ENCODE measurements at places on chromosomes 5 and 9. TPM values are rescaled to one million over a fixed set of nuclear protein-coding genes. Genes with fewer than 3 reads are reported as not detected.

Gene ORM2
- 3.1 TPM for total RNA-seq

Gene CCDC180
- 11.3 TPM for total RNA-seq

Gene DMRT3
- total RNA-seq: 0.24 TPM

Gene S100Z
- 1.2 TPM for total RNA-seq

Gene FGFR4
- 59.7 TPM for total RNA-seq

Gene PCDHGB1
- total RNA-seq: 1.8 TPM

Gene DBH
- not detected for total RNA-seq

Gene LIX1
- total RNA-seq: not detected

Gene GPX3
- total RNA-seq: 855 TPM

GRCh38 chr5:116469631-116470030, 105.0 kb downstream of the SEMA6A start:
- no peak for DNase-seq

DNA sequence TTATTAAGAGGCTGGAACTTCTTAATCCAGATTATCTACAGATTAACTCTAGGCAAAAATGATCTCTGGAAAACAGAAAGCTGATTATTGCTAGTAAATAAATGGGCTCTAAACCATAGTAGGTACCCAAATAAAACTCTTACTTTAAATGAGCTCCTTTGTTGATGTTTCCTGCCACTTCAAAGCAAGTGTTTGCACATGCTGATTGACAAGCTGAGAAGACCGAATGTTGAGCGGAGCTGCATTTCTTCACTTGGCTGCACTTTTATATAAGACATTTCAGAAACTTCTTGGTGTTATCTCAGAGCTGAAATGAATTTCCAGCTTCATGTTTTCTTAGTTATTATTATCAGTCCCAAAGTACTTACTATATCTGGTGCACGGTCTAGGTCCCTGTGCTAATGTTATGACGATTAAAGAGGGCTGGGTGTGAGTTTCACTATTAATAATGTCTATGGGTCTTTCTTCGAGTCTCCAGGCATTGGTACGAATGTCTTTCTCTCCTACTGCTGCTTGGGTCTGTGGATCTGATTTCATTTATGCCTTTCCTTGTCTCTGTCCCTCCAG, 58.6 kb upstream of the CTXN3 start:
- no peak for DNase-seq

GRCh38 chr9:95030920-95031642, 286.4 kb downstream of the FANCC start:
- no peak for DNase-seq

GRCh38 chr5:59037941-59038797, 455.3 kb downstream of the RAB3C start:
- DNase-seq: no peak

- no peak for DNase-seq
These were observed 287.4 kb downstream of the ARHGAP26 start for GRCh38 chr5:143057580-143057999.

DNA sequence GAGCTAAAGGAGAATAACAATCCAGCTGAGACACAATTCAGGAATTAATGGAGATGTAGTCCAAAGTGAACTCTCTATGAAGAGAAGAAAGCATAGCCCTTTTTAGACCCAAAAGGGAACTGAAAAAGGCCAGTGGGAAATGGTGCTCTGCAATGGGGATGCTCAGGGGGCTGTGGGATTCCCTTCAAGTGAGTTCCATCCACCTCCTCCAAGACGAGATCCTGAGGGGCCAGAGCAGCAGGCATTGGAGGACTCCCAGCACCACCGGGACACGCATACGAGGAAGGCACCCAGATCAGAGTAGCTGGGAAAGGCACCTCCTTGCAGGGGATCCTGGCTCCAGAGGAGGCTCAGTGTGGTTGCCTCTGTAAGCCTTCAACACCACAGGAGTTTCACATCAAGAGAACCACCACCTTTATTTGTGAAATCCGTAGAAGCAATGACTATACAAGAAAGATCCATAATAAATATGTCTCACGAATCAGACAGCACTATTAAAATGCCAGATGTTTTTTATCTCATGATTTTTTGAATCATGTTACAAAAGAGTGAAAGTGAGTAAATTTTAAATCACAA, 288.2 kb downstream of the MED10 start:
- DNase-seq: no peak

- DNase-seq: no peak
These were observed 2.9 kb upstream of the RBM22 start for GRCh38 chr5:150703762-150704161.

- no peak for DNase-seq
These were observed 714.6 kb upstream of the GRAMD2B start for GRCh38 chr5:125708583-125708982.

DNA sequence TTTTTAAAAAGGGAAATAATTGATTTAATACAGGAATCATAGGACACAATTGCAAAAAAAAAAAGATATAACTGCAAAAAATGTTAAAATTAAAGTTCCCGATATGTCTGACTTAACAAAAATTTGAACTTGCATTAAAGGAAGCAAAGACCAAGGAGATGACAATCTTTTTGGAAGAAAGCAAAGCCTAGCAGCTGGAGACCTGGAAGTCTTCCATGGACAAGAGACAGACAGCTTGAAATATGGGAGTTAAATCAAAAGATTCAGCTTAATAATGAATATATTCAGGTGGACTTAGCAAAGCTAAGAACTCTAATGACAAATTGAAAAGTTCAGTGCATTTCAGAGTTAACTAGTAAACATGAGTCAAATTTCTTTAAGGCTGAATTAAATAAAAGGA, 568.7 kb upstream of the RGMB start:
- no peak for DNase-seq

DNA sequence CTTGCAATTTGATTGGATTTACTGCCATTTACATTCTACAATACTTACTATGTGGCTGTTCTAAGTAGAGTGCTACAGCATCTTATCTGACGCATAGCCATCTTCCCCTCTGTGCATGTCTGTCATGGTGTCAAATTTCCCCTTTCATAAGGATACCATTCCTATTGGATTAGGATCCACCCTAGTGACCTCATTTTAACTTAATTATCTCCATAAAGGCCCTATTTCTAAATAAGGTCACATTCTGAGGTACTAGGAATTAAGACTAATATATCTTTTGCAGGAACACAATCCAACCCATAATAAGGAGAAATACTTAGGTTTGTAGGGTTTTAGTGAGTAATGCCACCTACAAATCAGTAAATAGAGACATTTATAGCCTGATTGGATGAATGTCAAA, 268.0 kb downstream of the ADAMTSL1 start:
- DNase-seq: no peak

GRCh38 chr9:101727612-101728524, 10.6 kb downstream of the GRIN3A start:
- DNase-seq: no peak

GRCh38 chr5:63131626-63132285, 553.1 kb downstream of the LRRC70 start:
- DNase-seq: no peak

DNA sequence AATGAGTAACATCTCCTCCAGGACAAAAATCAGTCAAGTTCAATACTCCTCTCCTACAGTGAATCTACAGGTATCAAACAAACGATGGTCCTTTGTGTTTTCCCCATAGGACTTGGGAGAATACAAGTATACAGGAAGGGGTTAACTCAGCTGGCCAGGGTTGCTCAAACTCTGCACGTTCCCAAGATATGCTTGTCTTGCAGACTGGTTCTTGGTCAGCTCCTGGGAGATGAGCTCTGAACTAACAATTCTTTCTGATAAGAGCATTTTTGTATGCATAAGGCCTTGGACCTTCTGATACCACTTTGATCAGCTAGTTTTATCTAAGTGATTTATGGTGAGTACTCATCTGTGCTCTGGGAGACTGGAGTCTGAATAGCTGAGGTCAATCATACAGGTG, 42.1 kb downstream of the LOX start:
- no peak for DNase-seq

GRCh38 chr9:13090628-13091027, 188.9 kb downstream of the MPDZ start:
- no peak for DNase-seq

DNA sequence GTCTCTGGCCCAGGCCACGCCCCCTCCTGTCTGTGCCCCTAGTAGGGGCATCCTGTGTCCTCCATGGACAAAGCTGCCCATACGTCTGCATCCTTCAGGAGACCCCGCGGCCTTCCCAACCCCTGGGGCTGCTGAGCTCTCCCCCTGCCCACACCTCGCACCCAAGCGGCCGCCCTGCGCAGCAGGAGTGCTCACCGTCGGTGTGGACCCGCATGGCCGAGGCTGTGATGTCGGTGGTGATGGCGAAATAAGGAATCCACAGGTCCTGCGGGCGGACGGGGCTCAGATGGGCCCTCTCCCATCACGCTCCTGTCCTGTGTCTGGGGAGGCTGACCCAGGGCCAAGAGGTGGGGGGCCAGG, 4.8 kb upstream of the NSMF start:
- DNase-seq: no peak

DNA sequence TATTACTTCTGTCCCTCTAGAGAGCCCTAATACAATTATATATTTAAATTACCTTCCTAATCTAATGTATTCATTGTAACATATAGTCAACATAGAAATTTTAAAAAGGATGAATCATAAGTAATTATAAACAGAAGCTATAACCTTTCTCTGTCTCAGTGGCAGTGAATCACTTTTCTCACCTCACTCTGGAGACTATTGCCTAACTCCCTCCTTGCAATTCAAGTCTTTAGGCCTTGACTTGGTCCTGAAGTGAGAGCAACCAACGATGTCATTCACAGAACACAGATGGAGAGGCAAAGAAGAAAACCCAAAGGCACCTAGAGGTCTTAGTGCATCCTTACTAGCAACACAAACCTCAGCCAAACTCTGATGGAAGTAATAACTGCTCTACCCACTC, 133.3 kb upstream of the DPYSL3 start:
- DNase-seq: no peak

GRCh38 chr5:40416588-40416987, 263.1 kb upstream of the PTGER4 start:
- DNase-seq: no peak

- DNase-seq: peak; percentile 49
These were observed 5.3 kb downstream of the RALGDS start for GRCh38 chr9:133115604-133116345.

GRCh38 chr9:132516911-132517310, 65.5 kb upstream of the BARHL1 start:
- no peak for DNase-seq

DNA sequence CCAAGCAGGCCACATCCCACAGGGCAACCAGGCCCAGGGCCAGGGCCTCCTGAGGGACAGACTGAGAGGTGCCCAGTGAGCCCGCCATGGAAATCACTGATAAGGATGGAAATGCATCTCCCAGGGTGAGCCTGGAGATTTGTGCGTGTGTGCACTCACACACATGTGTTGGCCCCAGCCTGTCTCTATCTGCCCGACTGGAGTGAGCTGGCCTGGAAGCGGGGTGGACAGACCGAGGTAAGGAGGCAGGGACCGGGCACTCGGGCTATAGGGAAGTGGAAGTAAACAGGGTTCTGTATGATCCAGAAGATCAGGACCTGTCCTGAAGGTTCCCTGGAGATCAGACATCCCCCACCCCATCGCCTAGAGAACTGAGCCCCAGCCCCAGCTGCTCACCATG, 17.4 kb downstream of the GFI1B start:
- no peak for DNase-seq

GRCh38 chr9:129482521-129483414, 138.1 kb downstream of the C9orf50 start:
- peak; percentile 84 for DNase-seq

- DNase-seq: no peak
These were observed 9.7 kb downstream of the NANS start for GRCh38 chr9:98066235-98066634.
